ENCODE measurements at places on chromosomes 1 and 21.

DNA sequence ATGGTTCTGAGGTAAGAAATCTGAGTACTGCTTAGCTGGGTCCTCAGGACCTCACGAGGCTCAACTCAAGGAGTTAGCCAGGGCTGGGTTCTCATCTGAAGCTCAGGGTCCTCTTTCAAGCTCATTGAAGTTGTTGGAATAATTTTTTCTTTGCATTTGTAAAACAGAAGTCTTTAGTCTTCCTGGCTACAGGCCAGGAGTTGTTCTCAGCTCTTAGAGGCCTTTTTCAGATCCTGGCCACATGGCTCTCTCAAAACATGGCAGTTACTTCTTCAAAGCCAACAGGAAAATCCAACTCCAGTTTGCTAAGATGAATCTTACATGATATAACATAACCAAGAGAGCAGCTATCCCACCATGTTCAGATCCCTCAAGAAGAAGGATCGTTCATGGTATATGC lies 92.3 kb upstream of the CHODL start:
- no peak for DNase-seq

- DNase-seq, result no peak
Measured at GRCh38 chr1:84366786-84367185, 31.5 kb upstream of the DNASE2B start.

GRCh38 chr1:175376194-175376593 lies 183.6 kb upstream of the KIAA0040 start:
- DNase-seq, result no peak

GRCh38 chr1:92240034-92240433 lies 22.3 kb downstream of the C1orf146 start:
- no peak for DNase-seq

GRCh38 chr1:44151808-44152207 lies 10.4 kb upstream of the KLF18 start:
- DNase-seq, result no peak

DNA sequence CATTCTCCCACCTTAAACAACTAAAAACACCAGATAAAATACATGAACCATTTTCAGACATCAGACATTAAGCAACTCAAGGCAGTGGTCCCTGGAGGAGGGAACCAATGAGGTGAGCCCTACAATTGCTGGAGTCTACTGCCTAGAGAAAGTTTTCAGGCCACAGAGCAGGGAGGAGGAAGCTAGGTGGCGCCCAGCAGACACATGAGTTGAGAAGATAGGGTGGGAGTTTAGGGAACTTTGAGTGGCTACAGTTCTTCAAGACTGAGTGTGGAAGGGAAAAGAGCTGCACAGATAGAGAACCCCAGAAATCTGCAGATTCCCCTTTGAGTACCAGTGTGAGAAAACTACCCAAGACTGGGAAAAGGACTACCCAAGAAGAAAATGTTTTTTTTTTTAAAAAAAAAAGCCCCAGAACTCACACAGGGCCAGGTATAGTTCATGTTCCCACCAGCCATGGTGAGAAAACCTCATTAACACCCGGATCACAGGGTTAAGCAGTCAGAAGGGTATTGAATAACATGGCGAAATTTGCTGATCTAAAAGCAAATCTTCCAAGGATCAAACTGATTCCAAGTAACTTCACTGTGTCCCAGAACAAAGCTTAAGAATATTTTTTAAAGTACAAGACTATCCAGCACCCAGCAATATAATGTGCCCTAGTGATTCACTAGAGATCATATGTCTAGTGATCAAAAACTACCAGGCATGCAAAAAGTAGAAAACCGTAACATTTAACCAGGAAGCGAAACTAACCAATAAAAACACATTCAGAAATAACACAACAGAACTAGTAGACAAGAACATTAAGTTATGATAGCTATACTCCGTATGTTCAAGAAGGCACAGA lies 12.0 kb downstream of the ALDH9A1 start:
- peak; percentile 17 for DNase-seq

DNA sequence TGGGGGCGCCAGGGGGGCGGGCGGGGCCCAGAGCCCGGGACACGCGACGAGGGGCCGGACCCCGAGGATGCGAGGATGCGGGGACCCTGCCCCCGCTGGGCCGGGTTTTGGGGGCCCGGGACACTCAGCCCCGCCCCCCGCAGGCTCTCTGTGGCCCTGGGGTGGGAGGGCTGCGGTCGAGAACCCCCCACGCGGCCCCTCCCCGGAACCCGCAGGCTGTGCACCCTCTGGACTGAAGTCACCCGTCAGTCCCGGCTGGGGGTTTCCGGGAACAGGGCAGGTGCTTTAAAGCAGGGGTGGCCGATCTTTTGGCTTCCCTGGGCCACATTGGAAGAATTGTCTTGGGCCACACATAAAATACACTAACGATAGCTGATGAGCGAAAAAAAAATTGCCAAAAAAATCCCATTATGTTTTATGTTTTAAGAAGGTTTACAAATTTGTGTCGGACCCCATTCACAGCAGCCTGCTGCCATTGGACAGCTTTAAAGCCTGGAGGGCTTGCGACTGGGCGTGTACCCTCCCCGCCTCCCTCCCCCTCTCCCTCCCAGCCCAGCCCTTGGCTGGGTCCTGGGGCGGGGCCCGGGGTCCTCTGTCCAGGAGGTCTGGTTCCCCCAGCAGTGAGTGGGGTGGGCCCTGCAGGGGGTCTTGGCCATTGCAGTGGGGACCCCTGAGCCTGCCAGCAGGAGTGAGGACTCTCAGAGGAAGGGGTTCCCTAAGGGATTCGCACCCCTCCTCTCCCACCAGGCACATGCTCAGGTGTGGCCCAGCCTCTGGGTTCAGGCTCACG lies 21.6 kb upstream of the C1orf159 start:
- DNase-seq, result no peak
